A549 treated with CORT108297 at 1 μM for 4 hours (cell line): ENCODE measurements at places on chromosomes 2 and 18. TPM values are rescaled to one million over a fixed set of nuclear protein-coding genes. Genes with fewer than 3 reads are reported as not detected.

Gene SIX2
- 0.10 to 0.36 TPM (median 0.27 TPM) in 5 replicates for total RNA-seq

Gene ACADL
- 0.03 to 0.08 TPM (median 0.07 TPM) in 3 of 5 replicates, not detected in the others for total RNA-seq

Gene C2orf78
- not detected in 5 replicates for total RNA-seq

Gene FZD7
- 5.2 to 7.5 TPM (median 7.0 TPM) in 5 replicates for total RNA-seq

Gene NT5C1B
- total RNA-seq, result not detected in 5 replicates

Gene CFC1
- total RNA-seq, result not detected in 5 replicates

Gene MERTK
- total RNA-seq, result 1.7 to 2.0 TPM (median 1.8 TPM) in 5 replicates

Gene HOXD4
- 0.14 to 0.62 TPM (median 0.49 TPM) in 5 replicates for total RNA-seq

Gene FAM110C
- 0.05 to 0.12 TPM (median 0.09 TPM) in 5 replicates for total RNA-seq

Gene NR4A2
- 1.7 to 3.3 TPM (median 2.8 TPM) in 5 replicates for total RNA-seq

Gene IL1R2
- total RNA-seq, result 0.53 to 0.97 TPM (median 0.68 TPM) in 5 replicates
